ENCODE measurements at places on chromosomes 16 and 17.

GRCh38 chr17:51653878-51654277 is 393.5 kb downstream of the UTP18 start:
- no peak for DNase-seq

GRCh38 chr16:8310323-8310722 is 280.0 kb downstream of the TMEM114 start:
- DNase-seq = no peak

- DNase-seq = no peak
These were observed 3.0 kb downstream of the ALYREF start for GRCh38 chr17:81888105-81888987.

GRCh38 chr16:10752843-10753523 is 9.3 kb downstream of the NUBP1 start:
- no peak for DNase-seq

DNA sequence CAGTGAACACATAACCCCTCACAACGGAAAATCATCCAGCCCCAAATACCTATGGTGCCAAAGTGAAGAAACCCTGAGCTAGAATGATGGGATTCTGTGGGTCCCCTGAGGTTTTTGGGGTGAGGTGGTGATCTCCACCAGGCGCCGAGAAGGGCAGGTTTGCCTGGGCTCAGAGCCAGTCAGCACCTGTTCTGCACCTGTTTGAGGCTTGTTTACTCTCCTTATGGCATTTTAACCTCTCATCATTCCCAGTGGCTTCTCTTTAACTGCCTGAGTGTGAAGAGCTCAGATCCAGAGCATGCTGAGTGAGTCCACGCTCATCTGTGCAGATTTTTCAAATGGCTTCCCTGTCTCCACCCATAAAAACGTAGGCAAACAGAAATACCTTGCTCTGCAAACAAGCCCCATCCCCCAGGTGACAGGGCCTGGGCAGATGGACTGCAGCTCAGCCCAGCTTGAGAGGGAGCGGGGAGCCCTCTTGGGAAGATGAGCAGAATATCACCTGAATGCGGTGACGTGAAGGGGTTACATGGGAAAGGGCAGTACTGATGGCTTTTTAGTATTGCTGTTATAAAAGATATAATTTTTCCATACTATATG is 40.1 kb upstream of the CLEC19A start:
- no peak for DNase-seq

- no peak for DNase-seq
These were observed 63.5 kb upstream of the USP7 start for GRCh38 chr16:9027070-9027799.

GRCh38 chr16:11240636-11241473 is 15.1 kb downstream of the SOCS1 start:
- DNase-seq = no peak

- no peak for DNase-seq
These were observed 65.9 kb downstream of the PCTP start for GRCh38 chr17:55816532-55817396.

- DNase-seq = no peak
These were observed 234.0 kb downstream of the MSI2 start for GRCh38 chr17:57490111-57490845.

GRCh38 chr16:19705146-19705501 is 12.9 kb downstream of the KNOP1 start:
- no peak for DNase-seq

GRCh38 chr17:45113424-45113754 is 18.9 kb downstream of the PLCD3 start:
- DNase-seq = no peak

DNA sequence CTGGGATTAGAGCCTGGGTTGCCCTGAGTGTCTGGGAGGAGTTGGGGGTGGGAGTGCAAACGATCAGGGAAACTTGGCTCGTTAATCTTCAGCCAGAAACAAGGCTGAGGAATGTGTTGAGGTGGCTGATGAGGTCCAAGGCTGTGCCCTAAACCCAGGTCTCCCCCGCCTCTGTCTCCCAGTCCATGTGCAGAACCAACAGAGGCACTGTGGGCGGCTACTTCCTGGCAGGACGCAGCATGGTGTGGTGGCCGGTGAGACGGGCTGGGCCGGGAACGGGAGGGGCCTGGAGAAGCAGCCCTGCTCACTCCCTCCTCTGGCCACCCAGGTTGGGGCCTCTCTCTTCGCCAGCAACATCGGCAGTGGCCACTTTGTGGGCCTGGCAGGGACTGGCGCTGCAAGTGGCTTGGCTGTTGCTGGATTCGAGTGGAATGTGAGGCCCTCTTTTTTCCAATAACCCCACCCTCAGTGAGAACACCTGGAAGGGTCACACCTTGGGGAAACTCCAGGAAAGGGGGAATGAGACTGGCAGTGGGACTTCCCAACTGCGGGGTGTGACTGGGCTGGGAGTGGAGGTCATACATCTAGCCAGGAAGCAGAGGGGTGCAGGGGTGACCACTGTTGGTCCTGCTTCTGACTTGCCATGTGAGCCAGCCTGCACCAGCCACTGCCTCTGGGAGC is 1.7 kb downstream of the SLC5A2 start:
- no peak for DNase-seq

DNA sequence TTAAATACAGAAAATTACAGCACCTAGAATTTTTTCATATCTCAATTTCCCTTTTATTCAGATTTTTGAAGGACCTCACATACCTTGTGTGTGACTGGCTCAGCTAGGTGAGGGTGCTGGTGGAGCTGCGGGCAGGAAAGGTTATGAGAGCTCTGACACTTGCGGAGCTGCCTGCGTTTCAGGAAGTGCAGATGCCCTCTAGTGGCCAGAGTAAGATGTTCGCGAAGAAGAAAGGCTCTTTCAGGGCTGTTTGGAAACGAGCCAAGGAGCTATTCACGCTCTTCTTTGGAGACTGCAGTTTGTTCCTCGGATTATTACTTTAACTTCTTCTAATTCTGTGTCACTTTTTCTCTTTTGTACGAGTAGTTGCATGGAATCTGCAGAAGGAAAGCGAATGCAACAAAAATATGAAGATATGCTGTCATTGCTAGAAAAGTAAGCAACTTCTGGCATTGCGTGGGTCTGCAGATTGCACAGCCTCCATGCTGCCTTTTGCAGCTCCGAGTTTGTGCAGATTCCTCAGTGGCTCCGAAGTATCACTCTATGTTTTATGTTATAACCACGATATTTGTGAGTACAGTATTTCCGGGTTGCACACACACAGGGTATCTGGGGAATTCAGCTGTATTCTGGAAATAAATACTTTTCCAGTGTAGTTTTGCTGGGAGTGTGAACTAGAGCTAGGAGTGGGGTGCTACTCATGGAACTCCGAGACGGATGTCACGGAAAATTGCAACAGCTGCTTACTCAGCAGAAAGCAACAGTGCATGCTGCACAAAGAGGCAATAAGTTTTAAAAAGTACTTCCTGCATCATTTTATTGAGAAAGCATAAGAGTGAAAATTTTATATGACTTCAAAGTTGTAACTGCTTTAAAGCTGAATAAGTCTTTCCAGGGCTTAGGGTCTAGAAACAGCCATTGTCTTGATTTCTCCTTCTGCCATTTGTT is 46.3 kb downstream of the DNAH9 start:
- no peak for DNase-seq

- DNase-seq = no peak
These were observed 385.9 kb downstream of the WWOX start for GRCh38 chr16:78485188-78485916.

DNA sequence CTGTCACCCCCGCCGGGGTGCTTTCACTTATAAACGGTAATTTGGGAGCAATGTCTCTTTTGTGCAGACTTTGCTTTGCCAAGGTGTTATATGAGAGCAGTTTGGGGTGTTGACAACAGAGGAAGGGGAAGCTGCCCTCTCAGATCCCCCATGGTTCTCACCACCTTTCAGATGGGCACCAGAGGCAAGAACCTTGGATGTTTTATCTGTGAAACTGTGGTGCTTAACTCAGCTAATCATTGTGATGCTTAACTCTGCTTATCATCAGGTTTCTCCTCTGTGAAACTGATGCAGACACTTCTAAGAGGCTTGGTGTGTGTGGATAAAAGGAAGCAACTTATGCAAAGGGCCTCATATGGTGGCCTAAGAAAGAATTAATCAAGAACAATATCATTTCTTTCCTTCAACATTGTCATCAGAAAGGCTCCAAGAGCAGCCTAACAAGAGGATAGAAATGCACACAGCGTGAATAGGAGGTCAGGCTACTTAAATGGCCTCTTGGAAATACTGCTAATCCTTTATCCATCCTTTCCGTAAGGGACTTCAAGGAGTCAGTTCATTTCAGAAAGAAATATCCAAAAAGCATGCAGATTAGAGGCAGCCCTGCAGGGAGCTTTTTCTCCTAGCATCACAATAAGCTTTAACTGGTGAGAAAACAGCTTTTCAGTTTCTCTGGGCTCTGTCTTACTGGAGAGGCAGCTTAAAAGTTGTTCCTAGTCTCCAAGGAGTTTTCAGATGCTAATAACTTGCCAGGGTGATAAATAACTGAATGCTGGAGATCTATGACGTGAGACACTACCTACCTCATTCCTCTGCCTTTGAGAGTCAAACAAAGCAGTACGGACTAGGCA is 55.1 kb upstream of the CLEC3A start:
- no peak for DNase-seq

DNA sequence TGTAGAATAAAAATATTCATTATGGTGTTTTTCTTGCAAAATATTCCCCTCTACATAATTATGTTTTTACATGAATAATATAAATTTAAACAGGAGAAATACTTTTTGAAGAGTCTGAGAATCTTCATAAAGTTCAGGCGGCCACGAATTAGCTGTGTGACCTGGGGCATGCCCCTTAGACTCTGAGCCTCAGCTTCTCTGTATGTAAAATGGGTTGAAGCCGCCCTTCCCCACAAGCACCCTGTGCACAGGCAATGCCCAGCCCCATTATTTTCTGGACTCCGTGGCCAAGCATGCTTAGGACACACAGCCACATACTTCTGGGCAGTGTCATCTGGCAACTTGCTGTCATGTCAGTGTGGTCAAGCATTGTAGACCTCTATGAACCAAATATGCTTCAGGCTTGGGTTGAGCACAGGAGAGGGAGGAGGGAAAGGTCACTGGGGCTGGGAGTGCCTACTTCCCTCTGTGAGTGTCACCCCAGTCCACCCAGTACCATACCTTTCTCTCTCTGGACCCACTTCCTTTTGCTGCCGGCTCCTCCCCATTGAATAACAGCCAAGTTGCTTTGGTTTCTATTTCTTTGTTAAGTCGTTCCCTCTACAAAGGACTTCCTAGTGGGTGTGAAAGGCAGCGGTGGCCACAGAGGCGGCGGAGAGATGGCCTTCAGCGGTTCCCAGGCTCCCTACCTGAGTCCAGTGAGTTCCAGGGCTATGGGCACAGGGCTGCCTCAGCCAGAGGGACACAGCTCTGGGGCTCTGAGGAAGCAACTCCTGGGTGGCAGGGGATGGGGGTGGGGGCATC is at the start of gene LGALS9:
Gene LGALS9 (plus strand): TSS at position 582 of the 804 bp plus-strand sequence. CDS start 78 bp downstream, at position 660.
- no peak for DNase-seq

GRCh38 chr17:66272811-66273585 is 29.4 kb upstream of the PRKCA start:
- no peak for DNase-seq

DNA sequence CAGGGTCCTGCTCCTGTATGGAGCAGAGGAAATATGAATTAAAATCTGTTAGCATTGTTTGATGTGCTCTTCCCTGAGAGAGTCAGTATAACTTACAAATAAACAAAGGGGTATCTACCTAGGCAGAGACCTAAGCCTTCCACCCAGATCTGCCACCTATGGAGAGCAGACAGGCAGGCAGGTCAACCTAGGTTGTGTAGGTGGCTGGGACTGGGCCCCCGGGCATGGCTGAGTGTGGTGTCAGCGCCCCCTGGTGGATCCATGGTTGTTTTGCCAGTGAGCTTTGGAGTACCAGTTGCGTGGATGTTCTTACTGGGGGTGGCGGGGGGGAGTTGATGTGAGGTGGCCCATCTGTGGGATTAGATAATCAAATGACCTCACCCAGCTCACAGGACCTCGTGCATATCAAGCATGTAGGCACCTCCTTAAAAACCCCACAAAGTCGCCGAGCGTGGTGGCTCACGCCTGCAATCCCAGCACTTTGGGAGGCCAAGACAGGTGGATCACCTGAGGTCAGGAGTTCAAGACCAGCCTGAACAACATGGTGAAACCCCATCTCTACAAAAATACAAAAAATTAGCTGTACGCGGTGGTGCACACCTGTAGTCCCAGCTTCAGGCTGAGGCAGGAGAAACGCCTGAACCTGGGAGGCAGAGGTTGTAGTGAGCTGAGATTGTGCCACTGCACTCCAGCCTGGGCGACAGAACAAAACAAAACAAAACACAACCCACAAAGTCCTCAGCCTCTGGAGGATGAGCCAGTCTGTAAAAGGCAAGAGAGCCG is 17.6 kb downstream of the DUS2 start:
- peak; percentile 81 for DNase-seq

DNA sequence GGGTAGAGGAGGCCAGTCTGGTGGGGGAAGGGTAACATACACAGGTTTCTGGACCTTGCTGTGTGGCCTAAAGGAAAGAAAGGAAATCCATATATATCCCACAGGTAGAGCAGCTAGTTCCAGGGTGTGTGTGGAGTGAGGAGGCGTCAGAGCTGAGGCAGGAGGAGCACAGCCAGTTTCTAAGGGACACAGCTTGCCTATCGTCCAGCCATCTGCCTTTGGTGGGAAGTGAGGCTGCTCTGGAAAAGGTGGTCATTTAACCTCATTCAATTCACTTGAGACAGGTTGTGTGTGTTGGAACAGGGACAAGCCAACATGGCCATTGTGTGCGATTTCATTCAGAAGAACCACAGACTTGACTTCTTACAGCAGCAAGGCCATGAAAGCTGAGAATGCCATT is 36.9 kb upstream of the ERN1 start:
- no peak for DNase-seq

GRCh38 chr17:9926150-9926804 is 21.2 kb upstream of the RCVRN start:
- no peak for DNase-seq

DNA sequence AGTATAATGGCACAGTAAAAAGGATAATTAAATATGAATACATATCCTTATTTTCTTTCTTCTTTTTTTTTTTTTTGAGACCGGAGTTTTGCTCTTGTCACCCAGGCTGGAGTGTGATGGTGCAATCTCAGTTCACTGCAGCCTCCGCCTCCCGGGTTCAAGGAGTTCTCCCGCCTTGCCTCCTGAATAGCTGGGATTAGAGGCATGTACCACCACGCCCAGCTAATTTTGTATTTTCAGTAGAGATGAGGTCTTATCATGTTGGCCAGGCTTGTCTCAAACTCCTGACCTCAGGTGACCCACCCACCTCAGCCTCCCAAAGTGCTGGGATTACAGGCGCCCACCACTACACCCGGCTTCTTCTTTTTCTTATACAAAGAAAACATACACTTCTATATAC is 12.0 kb downstream of the GABARAPL2 start:
- no peak for DNase-seq

GRCh38 chr17:74558882-74559519 is 8.3 kb downstream of the CD300H start:
- DNase-seq = no peak

DNA sequence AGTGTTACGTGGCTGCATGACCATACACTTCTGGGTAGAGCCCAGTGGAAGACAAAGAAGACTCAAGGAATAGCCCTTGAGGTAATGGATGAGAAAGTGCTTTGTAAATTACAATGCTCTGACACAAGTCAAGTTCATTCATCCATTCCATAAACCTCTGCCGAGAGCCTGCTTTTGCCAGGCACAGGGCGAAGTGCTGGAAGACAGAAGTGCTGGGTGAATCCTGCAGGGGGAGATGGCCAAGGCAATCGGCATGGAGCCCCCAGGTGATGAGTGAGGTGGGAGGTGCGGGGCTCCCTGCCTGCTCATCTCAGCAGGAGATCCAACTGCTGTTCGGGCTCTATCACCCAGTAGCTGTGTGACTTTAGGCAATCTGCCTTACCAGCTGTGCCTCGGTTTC is 2.8 kb upstream of the SOCS3 start:
- DNase-seq = no peak

GRCh38 chr17:28112606-28113005 is 70.1 kb downstream of the NLK start:
- no peak for DNase-seq

GRCh38 chr17:50337956-50338355 is 8.0 kb upstream of the XYLT2 start:
- no peak for DNase-seq

Data from activated T-helper 1 cell treated with anti-CD3 and anti-CD28 coated beads, Interleukin-2, amount 50 U/mL, for 16 hours (primary cell).